AML-193 (cell line): ENCODE measurements at places on chromosomes 3 and 15.
A peak's percentile ranks its signal among the peaks of the same experiment; 100 is the strongest.

- DNase-seq: no peak
These were observed 852.0 kb downstream of the FHIT start for GRCh38 chr3:60399292-60399691.

DNA sequence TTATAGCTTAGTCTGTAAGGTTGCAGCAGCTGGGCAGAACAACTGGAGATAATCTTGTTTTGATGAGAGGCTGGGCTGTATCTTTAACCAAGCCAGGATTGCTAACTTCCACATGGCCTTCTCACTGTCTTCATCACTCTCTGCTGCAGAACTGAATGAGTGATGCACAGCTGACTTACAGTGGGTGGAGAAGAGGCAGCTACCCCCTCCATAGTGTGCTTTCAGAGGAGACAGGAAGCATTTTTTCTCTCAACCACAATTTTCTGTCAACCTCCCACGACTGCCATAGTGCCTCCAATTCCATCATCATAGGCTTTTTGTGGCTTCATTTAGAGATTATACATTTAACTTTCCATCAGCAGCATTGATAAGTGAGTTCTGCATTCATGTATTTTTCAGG is 168.2 kb downstream of the CLSTN2 start:
- no peak for DNase-seq

- peak; percentile 20 for DNase-seq
These were observed 602 bp upstream of the BAHD1 start for GRCh38 chr15:40439960-40440742.

- no peak for DNase-seq
These were observed 52.9 kb upstream of the TSPAN3 start for GRCh38 chr15:77123854-77124253.

GRCh38 chr3:54955941-54956340 is 28.1 kb upstream of the LRTM1 start:
- no peak for DNase-seq

DNA sequence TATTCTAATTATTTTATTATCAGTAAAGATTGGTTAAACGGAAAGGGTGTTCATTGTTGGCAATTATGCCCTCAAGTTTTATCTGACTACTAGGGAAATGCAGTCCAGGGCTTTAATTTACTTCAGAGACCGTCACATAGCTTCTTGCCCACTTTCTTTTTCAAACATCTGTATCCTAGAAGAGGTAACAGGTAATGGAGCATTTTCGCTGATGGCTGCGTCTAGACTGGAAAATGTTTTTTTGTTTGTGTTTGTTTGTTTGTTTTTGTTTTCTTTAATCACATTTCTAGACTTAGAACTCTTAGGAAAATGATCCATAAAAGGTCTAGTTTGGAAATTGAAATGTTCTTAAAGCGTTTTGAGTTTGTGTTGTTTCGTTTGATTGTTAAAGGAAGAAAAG is 71.4 kb downstream of the ANXA2 start:
- no peak for DNase-seq

DNA sequence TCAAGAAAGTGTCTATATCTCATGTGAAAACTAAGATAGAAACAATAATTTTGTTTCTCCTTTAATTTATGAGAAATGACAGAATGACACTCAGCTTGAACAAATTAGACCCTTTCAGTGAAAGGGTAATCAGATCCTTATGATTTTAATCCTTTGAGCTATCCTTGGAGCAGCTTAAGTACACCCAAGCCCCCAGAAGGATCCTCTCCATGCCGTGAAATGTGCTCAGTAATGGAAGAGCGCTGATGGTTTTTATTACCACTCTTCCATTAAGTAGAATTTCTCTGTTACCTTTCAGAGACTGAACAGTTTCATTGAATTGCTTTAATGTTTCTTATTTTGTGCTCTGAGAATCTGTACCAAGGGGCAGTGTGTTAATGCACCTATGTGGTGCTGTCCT is 54.3 kb downstream of the HMG20A start:
- DNase-seq: no peak

DNA sequence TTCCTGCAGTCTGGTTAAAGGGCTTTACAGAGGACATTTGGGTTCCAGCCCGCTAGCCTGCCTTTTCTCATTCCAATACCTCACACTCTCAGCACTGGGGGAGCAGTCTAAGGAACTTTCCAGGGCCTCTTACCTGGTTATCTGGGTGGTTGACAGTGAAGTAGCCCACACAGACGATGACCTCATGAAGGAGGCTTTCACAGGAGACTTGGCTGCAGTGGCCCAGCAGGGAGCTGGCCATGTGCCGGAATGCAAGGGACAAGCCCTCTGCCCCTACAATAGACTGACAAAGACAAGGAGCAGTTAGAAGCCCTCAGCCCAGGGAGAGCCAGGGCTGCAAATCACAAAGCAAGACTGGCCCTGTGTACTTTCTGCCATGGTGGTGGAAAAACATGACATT is 39.5 kb downstream of the ISL2 start:
- DNase-seq: no peak

DNA sequence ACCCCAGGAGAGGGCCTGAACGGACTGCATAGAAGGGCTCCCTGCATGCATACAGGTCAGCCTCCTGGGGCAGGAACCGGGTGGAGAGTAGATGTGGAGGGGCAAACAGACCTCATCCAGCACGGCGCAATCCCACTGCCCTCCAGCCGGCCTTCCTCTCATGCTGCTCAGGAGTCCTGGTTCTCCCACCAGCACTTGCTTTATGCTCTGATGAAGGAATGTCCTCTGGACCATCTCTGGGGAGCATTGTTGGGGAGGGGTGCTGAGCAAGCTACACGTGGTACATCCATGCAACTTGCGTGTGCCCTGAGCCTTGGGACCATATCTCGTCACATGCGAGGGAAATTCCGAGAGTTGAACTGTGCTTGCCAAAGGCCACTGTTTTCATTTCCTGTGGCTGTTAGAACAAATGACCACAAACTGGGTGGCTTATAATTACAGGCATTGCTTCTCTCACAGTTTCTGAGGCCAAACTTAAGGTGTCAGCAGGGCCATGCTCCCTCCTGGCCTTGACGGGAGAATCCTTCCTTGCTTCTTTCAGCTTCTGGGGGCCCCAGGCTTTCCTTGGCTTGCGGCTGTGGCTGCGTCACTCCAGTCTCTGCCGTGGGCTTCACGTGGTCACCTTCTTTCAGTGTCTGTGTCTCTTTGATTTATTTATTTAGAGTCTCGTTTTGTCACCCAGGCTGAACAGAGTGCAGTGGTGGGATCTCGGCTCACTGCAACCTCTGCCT is 12.2 kb downstream of the SELENOS start:
- no peak for DNase-seq

DNA sequence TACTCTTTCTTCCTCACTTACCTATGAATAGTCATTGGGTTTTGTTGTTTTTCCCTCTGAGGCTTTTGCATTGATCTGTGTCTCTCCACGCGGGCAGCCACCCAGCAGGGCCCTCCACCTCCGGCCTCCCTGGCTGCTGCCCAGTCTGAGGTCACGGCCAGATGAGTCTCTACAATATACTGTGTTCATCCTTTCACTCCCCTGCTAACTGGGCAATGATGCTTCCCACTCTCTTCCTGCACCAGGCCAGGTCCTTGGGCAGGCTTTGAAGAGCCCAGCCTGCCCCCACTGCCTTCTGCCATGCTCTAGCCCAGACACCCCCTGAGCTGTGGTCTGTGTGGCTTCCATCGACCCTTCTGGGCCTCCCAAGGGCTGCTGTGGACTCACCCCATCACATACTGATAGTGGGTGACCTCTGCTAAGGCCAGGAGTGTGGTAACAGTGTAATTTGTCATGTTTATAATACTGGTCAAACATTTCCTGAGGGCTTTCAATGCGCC is 18.0 kb downstream of the PDIA5 start:
- no peak for DNase-seq

GRCh38 chr3:78004571-78004970 is 964.7 kb downstream of the ROBO2 start:
- DNase-seq: no peak

- DNase-seq: no peak
These were observed 78.8 kb upstream of the SLC6A6 start for GRCh38 chr3:14323401-14324223.

DNA sequence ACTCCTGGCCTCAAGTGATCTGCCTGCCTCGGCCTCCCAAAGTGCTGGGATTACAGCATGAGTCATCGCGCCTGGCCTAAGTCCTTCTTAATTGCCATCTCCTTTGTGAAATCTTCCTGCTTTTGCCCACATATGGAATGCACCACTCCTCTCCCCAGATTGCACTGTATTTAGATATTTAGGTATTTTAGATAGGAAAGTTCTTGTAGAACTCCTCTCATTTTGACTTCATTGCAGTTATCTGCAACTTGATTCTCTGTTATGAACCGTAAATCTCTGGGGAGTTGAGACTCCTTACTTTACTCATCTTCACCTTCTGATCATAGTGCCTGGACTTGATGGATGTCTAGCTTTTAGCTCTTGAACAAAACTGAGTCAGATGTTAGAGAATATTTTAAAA is 150.7 kb downstream of the AKAP13 start:
- no peak for DNase-seq

DNA sequence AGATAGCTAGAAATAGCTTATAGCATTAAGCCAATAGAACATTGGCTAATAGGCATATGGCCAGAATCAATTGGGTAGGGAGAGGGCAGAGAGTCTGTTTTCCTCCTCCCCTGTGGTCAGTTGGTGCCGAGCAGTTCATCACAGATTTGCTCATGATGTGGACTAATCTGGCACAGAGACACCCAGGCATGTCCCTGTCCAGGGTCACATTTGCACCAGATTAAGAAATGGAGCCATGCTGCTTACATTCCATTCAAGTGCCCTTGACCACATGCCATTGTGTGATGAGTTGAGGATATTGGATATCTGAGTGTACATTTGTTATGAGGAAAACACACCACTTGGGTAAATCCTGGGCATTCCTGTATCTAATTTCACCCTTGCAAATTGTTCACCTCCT is 53.4 kb downstream of the USP13 start:
- DNase-seq: no peak

DNA sequence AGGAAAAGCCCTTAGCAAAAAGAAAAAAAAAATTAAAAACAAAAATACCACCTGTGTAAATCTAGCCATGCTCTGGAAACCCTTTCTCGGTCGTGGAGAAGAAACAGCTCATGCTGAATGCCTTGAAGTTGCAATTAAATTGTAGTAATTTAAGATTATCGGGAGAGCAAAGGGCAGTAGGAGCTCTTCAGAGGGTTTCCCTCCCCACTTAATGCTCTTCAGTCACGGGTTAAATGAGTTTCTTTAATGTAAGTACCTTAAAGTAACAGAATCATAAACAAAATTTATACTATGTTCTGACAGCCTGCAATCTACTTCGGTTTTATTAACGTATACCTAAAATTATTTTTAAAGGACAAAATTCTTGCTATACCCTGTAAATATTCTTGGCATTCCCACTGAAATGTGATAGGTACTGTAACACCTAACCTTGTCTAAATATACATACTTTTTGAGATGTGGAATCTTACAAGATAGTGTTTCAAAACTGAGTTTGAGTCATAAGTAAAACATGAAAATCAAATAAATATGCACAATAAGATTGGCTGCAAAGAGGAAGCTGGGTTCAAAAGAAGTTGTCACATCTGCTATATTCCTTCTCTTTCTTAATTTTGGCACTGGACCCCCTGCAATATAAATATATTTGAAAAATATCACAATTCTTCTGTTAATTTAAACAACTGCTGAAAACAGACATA is 5.3 kb downstream of the FOXP1 start:
- peak; percentile 56 for DNase-seq

DNA sequence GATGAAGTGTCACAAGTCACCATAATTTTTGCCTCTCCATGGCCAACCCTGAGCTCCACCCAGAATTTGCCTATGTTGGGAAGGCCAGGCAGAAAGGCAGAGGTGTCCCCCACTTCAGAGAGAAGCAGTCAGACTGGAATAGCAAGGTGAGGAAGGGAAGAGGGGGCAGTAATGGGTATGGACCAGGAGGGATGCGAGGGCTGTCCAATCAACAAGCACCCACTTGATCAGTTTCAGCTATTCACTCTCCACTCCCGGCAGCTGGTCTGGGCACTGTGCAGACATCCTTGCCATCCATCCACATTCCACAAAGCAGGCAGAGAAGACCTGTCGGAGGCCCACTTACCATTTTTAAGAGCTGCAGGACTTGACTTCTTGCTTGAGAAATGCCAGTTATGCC is 43.5 kb upstream of the CTNNB1 start:
- no peak for DNase-seq

DNA sequence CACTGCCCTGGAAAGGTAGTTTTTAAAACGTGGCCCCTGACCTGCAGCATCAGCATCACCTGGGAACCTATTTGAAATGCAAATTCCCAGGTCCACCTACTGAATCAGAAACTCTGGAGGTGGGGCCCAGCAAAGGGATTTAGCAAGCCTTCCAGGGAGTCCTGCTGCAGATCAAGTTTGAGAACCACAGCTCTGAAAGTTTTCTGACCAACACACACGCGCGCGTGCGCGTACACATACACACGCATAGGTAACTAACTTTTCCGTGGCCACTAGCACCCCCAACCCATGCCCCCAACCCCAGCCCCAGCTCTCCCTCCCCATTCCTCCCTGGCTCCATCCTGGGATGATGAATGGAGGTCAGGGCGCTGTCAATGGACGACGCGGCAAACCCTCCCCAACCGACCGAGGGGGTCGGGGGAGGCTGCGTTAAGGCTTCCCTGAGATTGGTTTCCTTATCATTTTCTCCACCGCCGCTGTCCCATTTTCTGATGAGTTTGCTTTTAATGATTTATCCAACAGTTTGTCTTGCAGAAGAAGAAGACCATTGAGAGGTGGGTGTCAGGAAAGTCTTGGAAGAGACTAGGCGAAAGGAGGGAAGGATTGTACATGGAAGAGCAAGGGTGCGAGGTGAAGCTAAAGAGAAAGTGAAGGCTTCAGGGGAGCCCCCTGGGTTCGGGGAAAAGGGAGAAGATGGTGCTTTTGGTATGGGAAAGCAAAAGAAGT is 590 bp upstream of the BOC start:
- no peak for DNase-seq

GRCh38 chr15:34869110-34869509 is 73.8 kb upstream of the ACTC1 start:
- no peak for DNase-seq

GRCh38 chr3:119731560-119732343 is 28.9 kb downstream of the CFAP91 start:
- DNase-seq: no peak

DNA sequence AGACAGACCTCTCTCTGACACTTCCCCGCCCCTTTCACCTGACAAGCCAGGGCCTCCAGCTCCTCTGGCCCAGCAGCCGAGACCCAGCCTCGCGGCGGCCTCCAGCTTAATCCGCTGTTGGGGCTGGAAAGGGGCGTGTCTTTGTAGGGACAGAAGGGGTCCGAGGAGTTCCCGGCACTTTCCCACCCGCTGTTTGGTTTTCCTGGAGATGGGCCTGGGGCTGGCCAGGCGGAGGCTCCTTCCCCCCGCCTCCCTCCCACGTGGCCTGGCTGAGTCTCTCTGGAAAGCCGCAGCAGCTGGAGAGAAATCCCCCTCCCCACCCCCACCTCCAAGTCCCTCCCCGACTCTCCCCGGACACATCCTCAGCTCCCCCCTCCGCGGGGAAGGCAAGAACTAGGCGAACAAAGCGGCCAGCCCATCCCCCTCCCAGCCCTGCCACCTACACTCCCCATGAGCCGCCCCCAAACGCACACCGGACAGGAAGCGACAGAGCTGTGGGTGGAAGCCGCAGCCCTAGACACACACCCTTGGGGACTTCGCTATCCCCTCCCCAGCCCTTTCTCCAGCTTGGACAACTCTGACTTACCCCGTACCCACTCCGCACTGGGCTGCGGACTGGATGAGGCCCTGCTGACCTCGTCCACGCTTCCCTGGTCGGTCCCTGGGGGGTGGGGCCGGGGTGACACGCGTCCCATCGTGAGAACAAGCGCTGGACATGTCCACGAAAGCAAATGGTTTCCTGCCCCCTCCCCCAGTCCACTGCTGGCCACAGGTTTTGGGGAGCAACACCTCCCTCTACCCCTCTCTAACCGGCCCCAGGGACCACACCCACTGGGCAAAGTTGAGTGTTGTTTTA is 1.2 kb downstream of the IGDCC4 start:
- no peak for DNase-seq
